IMR-90 (cell line): ENCODE measurements at places on chromosomes 2 and 18. TPM values are rescaled to one million over a fixed set of nuclear protein-coding genes. Genes with fewer than 3 reads are reported as not detected.

The CCNT2 gene
- 6.6 and 8.8 TPM in 2 replicates for polyA plus RNA-seq

The CNGA3 gene
- not detected in 2 replicates for polyA plus RNA-seq

The TEX44 gene
- polyA plus RNA-seq = not detected in 2 replicates

The TRMT61B gene
- polyA plus RNA-seq = 4.9 and 6.6 TPM in 2 replicates

The CKAP2L gene
- 6.3 and 6.4 TPM in 2 replicates for polyA plus RNA-seq

The SCTR gene
- polyA plus RNA-seq = not detected in 2 replicates
